ENCODE measurements at places on chromosomes 5 and 9.

GRCh38 chr5:135569755-135570452 lies 8.9 kb downstream of the CXCL14 start:
- H3K27ac ChIP-seq: peak overlapping the region; percentile 41
- no peak for DNase-seq
- peaks cover 56% of the 10 kb centered on the region for H3K27me3 ChIP-seq
- peaks cover 6% of the 10 kb centered on the region for H3K36me3 ChIP-seq
- H3K4me1 ChIP-seq: peaks cover 49% of the 10 kb centered on the region

DNA sequence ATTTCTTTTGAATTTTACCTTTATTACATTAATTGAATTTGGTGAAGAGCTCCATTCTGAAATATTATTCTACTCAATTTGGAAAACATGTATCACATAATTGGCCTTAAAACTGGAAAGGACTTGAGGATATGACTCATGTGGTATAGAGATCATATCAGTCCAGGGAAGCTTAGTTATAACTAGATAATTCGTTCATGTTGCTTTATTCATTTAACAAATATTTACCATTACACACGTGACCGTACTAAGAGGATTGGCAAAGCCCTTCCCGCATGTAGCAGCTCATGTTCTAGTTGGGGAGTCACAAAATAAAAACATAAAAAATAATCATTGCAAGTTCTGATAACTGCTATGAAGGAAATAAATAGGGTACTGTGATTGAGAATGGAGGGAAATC lies 1816.5 kb downstream of the MAT2B start:
- no peak overlapping the region for H3K27ac ChIP-seq
- no peaks in the 10 kb centered on the region for H3K36me3 ChIP-seq
- H3K27me3 ChIP-seq: no peaks in the 10 kb centered on the region
- no peak overlapping the region for H3K4me3 ChIP-seq

DNA sequence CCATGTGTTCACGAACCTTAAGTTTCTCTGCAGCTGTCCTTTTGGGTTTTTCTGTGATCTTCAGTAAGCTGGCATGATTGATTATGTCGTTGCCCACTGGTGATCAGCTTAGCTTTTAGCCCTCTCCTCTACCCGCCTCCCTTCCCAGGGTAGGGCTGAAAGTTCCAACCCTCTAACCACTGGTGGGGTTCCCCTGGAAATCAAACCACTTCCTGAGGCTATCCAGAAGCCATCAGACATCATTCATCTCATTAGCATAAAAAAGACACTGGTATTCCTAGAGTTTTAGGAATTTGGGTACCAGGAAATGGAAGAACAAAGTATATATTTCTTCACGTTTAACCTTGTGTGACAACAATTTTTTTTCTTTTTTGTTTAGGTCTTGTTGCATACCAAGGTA lies 29.8 kb downstream of the SPIN1 start:
- no peak overlapping the region for H3K4me3 ChIP-seq
- H3K27ac ChIP-seq: peak overlapping the region; percentile 1
- H3K27me3 ChIP-seq: no peaks in the 10 kb centered on the region
- no peak for DNase-seq
- no peaks in the 10 kb centered on the region for H3K4me1 ChIP-seq
- peaks cover 56% of the 10 kb centered on the region for H3K36me3 ChIP-seq

- no peaks in the 10 kb centered on the region for H3K27me3 ChIP-seq
- H3K4me1 ChIP-seq: peaks cover 48% of the 10 kb centered on the region
- H3K36me3 ChIP-seq: no peaks in the 10 kb centered on the region
- no peak overlapping the region for H3K27ac ChIP-seq
- H3K4me3 ChIP-seq: no peak overlapping the region
Observed at GRCh38 chr5:74311961-74312360, 328.6 kb downstream of the ENC1 start.

DNA sequence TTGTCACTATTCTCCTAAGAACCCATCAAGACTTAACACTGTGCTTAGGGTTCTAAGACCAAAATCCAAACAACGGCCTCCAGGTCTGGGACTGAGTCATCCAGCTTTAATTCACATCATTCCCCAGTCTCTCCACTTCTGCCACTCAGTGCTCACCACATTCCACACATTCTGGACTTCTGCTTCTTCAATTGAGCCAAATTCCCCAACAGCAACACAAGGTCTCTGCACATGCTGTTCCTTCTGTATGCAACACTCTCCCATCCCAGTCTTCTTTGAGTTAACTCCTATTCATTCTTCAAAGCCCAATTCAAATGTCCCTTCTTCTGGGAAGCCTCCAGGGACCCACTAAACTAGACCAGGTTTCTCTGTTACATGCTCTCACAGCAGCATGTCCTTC lies 97.8 kb downstream of the GPR21 start:
- peaks cover 17% of the 10 kb centered on the region for H3K36me3 ChIP-seq
- no peak for DNase-seq
- H3K4me3 ChIP-seq: no peak overlapping the region
- H3K27me3 ChIP-seq: no peaks in the 10 kb centered on the region

DNA sequence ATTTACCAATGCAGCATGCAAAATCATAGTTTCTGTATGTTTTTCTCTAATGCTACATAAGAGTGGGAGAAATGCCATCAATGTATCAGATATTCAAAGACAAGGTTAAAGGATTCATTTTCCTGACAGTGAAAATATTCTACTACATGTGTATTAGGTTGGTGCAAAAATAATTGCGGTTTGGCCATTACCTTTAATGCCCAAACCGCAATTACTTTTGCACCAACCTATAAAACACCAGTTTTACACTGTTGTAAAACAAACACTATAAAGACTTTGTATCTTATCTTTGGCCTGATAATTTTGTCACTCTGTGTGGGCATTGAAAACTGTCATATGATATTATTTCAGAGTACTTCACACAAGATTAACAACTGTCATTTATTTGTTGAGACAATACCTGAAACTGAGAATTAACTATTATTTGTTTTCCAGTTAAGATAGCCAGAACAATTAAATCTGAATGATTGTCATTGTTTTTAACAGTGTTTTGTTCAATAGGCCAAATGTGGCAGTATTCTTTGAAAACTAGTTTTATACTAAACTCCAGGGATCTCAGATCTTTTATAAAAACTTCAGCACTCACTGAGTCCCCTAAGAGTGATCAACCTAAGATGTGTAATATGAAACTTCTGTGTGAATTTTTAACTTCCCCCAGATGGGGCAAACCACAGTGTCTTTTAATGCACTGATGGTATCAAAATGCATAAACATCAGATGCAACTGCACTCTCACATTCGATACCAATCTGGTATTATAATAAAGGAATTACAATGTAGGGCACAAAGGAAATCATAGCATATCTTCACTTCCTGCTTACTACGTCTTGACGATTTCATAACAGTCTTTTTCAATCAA lies 53.8 kb upstream of the FBN2 start:
- no peaks in the 10 kb centered on the region for H3K36me3 ChIP-seq
- no peak for DNase-seq
- H3K27ac ChIP-seq: no peak overlapping the region
- no peak overlapping the region for H3K4me3 ChIP-seq
- no peaks in the 10 kb centered on the region for H3K27me3 ChIP-seq

GRCh38 chr9:119773823-119774222 lies 404.6 kb upstream of the BRINP1 start:
- no peak for DNase-seq
- peaks cover 14% of the 10 kb centered on the region for H3K27me3 ChIP-seq
- H3K27ac ChIP-seq: no peak overlapping the region

DNA sequence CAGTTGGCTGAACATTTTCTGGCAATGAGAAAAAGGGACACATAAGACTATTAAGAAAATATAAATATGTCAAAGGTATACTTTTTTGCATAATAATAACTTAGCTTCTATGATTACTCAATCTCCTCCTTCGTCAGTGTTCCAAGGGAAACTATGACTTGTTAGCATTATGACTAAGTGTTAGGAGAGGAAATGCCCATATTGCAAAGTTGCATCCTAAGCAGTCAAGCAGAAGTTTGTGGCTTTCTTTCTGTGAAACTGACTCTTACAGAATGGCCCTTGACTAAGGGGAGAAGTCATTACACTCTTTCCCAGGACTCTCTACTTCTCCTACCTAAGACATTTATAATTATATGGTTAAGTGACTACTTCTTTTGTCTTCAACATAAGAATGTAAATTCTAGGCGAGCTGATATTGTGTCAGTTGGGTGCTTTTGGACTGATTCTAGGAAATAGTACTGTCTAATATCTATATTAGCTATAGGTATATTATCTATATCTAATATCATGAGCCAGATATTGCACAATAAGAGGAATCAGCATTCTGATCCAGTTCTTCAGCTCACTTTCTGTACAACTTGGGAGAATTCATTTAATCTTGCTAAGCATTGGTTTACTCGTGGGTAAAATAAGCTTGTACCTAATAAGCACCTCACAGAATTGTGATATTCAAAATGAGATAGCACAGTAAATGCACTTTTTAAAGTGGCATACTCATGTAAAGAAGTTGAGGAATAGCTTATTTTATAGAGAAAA lies 16.4 kb upstream of the SPINK6 start:
- DNase-seq: no peak
- H3K4me1 ChIP-seq: no peaks in the 10 kb centered on the region
- H3K36me3 ChIP-seq: no peaks in the 10 kb centered on the region
- no peaks in the 10 kb centered on the region for H3K27me3 ChIP-seq

- H3K27ac ChIP-seq: no peak overlapping the region
- no peak for DNase-seq
- H3K4me3 ChIP-seq: no peak overlapping the region
- H3K36me3 ChIP-seq: no peaks in the 10 kb centered on the region
Observed at GRCh38 chr9:127137640-127138360, 15.4 kb upstream of the ANGPTL2 start.

DNA sequence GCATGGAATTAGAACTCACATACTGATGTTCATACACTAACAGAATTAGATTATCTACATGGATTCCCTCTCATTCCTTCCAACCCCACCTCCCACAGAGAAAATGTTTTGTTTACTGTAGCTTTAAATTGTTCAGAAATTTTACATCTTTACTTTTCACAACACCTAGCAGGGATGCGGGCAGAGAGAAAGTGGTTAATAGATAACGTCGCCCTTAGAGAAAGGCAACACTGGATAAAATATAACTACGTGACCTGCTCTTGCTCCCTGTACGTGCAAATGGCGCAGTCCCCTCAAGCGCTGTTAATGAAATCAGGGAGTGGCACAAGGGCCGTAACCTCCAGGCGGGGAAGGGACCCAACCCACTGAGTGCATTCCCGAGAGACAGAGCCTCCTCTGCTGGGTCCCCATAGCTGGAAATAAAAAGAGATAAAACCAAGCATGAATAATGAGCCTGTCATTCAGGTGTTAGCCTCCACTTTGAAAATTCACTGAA lies 125.3 kb upstream of the DAPK1 start:
- no peaks in the 10 kb centered on the region for H3K36me3 ChIP-seq
- peak overlapping the region; percentile 67 for H3K4me3 ChIP-seq
- DNase-seq: peak; percentile 67
- peaks cover 41% of the 10 kb centered on the region for H3K4me1 ChIP-seq
- H3K27me3 ChIP-seq: no peaks in the 10 kb centered on the region
- H3K27ac ChIP-seq: peak overlapping the region; percentile 89

GRCh38 chr5:181265092-181265671 lies 4.2 kb upstream of the TRIM52 start:
- no peak for DNase-seq
- H3K27ac ChIP-seq: no peak overlapping the region
- H3K4me1 ChIP-seq: peaks cover 26% of the 10 kb centered on the region
- H3K4me3 ChIP-seq: peak overlapping the region; percentile 70
- peaks cover 6% of the 10 kb centered on the region for H3K36me3 ChIP-seq
- H3K27me3 ChIP-seq: no peaks in the 10 kb centered on the region

DNA sequence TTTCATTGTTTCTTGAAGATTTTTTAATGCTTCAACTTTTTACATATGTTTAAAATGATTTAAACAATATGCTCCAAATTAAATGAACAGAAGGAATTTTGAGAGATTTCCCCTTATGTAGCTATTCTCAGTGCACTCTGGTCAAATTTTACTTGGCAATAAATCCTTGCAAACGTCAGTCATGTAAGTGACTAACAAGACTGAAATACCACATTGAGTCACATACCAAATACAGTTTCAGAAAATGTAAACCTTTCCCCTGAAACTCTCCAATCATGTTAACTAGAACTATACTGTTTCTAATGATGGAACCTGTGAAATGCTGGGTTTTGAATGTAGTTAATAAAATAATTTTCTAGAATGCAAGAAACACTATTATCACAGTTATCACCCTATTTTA lies 29.6 kb downstream of the SAR1B start:
- no peak overlapping the region for H3K4me3 ChIP-seq
- no peak overlapping the region for H3K27ac ChIP-seq
- no peak for DNase-seq
- no peaks in the 10 kb centered on the region for H3K27me3 ChIP-seq
- no peaks in the 10 kb centered on the region for H3K4me1 ChIP-seq

DNA sequence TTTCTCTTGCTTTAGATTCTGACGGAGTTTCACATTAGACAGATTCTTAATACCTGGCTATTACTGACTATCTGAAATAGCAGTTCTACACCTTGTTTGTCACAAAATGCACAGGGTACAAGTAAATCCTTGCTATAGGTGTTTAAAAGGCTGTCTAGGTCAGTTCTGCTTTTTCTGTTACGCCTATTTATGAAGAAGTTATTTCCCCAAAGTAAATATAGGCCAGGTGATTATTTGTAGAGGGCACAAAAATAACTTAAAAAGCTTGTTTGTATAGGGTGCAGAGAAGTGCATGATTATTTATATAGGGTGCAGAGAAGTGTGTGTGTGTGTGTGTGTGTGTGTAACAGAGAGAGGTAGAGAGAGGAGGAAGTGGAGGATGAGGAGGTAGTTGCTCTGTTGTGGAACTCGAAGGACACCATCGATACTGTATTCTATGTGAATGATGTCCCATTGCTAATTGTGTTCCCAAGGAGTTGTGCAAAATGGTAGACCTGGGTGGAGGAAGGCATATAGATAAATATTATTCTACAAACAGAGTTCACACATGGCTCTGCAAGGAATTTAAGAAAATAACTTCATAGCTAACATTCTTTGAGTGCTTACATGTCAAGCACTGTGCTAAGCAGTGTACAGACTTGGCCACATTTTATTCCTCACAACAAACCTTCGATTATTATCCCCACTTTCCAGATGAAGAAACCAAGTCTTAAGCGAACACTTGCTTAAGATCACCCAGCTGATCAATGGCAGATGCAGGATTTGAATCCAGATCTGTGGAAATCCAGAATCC lies 96.3 kb upstream of the EQTN start:
- peaks cover 3% of the 10 kb centered on the region for H3K27me3 ChIP-seq
- peaks cover 8% of the 10 kb centered on the region for H3K36me3 ChIP-seq

GRCh38 chr5:67350618-67351201 lies 154.1 kb upstream of the CD180 start:
- H3K27ac ChIP-seq: no peak overlapping the region
- H3K4me3 ChIP-seq: no peak overlapping the region
- peaks cover 3% of the 10 kb centered on the region for H3K36me3 ChIP-seq
- DNase-seq: no peak
- no peaks in the 10 kb centered on the region for H3K27me3 ChIP-seq

GRCh38 chr9:96483197-96483596 lies 33.2 kb downstream of the HABP4 start:
- H3K36me3 ChIP-seq: peaks cover 23% of the 10 kb centered on the region
- no peak overlapping the region for H3K4me3 ChIP-seq
- DNase-seq: no peak
- no peak overlapping the region for H3K27ac ChIP-seq
- H3K27me3 ChIP-seq: no peaks in the 10 kb centered on the region
